GM04504 (cell line): ENCODE measurements at places on chromosomes 3 and 15.

GRCh38 chr3:133264920-133265319, 134.9 kb upstream of the BFSP2 start:
- no peak for DNase-seq

DNA sequence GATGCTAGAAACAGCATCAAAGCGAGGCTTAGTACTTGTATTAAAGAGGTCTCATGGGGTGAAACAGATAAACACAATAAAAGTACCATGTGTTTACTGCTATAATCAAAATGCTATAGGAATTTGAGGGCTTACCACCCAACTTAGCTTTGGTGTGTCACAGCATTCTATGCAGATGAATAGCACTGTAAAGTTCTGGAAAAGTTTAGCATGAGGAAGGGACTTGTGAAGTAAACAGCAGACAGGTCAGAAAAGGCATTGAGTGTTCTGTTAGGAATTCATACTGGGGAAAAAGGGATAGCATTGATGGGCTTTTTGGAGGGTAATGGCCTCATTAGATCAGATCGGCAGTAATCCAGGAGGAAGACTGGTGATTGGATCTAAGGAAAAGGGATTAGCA, 505.3 kb downstream of the NLGN1 start:
- DNase-seq = no peak

- no peak for DNase-seq
Measured at GRCh38 chr15:96076350-96076749, 254.2 kb upstream of the NR2F2 start.

GRCh38 chr3:183120538-183121215, 21.4 kb upstream of the MCCC1 start:
- no peak for DNase-seq

GRCh38 chr3:138769616-138770015, 65.1 kb downstream of the PIK3CB start:
- DNase-seq = no peak

GRCh38 chr3:196181127-196181546, 30.1 kb downstream of the ZDHHC19 start:
- no peak for DNase-seq

DNA sequence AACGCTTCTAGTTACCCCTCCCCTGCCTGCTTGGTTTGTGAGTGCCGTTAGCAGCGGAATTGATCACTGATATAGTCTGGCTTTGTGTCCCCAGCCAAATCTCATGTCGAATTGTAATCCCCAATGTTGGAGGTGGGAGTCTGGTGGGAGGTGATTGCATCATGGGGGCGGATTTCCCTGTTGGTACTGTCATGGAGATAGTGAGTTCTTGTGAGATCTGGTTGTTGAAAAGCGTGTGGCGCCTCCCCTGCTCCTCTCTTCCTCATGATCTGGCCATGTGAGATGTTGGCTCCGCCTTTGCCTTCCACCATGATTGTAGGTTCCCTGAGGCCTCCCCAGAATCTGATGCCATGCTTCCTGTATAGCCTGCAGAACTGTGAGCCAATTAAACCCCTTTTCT, 47.3 kb upstream of the PGPEP1L start:
- DNase-seq = no peak

DNA sequence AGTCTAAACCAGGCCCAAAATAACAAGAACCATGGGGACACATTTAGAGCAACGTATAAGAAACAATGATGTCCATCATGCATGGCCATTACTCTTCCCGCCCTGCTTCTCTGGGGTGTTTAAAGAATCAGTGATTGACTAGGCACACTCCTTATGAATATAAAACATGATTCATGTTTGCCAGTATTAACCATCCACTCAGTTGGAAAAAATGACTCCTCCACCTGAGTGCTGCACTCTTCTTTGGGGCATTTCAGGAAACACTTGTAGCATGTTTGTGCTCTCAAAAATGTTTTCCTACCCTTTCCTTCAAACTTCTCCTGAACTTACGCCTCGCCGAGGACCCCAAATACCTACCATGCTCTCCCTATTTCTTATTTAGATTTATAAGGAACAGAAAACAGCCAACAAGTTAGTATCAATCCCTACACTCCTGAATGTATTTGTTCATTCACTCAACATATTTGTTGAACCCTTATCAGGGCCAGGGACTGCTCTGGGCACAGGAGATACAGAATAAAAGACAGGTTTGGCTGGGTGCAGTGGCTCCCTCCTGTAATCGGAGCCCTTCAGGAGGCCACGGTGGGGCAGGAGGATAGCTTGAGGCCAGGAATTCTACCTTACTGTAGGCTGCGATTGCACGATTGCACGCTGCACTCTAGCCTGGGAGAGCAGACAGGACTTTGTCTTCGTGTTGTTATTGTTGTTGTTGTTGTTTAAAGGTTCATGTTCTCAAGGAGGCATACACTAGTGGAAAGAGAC, 137.0 kb downstream of the TMCO5A start:
- DNase-seq = no peak
